Neural progenitor cell (in vitro differentiated cells): ENCODE measurements at places on chromosomes 2 and 18. TPM values are rescaled to one million over a fixed set of nuclear protein-coding genes. Genes with fewer than 3 reads are reported as not detected.

DNA sequence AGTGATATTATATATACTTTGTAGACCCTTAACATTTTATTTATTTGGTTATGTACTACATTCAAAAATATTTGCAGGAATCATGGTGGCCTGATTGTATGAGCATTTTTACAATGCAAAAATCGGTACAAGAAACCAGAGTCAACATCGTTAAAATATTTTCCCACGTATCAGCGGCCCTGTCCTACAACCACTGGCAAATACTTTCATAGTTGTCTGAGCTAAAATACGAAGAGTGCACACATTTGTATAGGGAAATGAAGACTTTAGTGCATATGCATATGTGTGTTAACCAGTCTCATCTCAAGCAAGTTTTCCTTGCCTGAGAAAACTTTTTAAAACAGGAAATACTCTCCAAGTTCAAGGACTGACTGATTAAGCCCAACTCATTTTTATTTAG, 35.9 kb downstream of the CCDC102B start:
- no peak overlapping the region for H3K27ac ChIP-seq
- no peaks in the 10 kb centered on the region for H3K27me3 ChIP-seq
- H3K36me3 ChIP-seq = no peaks in the 10 kb centered on the region
- DNase-seq = no peak

GRCh38 chr2:168661863-168662256, 140.6 kb upstream of the NOSTRIN start:
- H3K27ac ChIP-seq = no peak overlapping the region
- H3K4me1 ChIP-seq = peaks cover 50% of the 10 kb centered on the region
- H3K27me3 ChIP-seq = no peaks in the 10 kb centered on the region
- peak overlapping the region; percentile 9 for H3K4me3 ChIP-seq
- H3K36me3 ChIP-seq = no peaks in the 10 kb centered on the region

DNA sequence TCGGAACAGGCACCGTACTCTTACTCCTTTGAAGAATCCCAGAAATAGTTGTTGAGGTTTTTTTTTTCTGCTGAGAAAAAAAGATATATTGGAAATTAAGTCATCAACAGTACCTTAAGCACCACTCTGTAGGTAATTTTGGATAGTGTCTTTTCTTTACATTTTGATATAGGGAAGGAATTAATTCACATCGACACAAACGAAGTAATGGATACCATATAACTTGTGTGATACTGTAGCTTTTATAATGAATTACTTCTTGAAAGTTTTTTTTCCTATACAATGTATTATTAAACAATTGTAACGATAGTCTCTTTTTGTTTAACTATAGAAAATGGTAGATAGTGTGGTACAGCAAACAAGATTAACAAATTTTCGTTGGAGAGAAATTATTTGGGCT, 1.5 kb upstream of the IKZF2 start:
- DNase-seq = no peak
- peak overlapping the region; percentile 98 for H3K4me3 ChIP-seq
- no peaks in the 10 kb centered on the region for H3K36me3 ChIP-seq
- no peak overlapping the region for H3K27ac ChIP-seq
- peaks cover 33% of the 10 kb centered on the region for H3K4me1 ChIP-seq

DNA sequence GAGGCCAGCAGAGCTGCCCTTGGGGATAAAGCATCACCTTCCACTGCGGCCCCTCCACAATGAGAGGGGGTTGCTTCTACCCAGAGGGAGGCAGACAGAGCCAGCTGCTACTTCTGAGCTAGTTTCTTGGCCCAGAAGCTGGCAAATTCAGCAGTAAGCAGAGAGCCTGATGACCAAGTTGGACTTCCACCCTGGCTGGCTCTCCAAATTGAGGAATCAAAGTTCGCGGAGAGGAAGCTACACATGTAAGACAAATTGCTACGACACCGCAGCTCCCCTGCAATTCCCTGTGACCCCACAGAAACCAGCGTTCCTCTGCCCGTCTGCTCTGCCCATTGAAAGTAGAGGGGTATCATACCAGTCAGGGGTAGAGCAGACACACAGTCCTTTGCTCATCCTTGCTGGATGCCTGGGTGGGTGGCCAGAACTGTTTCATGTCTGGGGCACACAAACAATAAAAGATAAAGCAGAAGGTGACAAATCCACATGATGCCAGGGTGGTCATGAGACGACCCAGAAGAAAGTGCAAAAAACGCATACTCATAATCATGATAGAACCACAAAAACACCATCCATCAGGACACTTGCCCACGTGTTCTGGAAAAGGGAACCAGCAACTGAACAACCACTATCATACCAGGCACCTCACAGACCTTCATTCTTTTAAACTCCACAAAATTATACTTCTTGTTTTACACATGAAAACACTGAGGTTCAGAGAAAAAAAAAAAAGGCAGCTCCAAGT, 5.4 kb downstream of the TFCP2L1 start:
- H3K27ac ChIP-seq = no peak overlapping the region
- peaks cover 35% of the 10 kb centered on the region for H3K27me3 ChIP-seq
- no peak for DNase-seq
- H3K4me3 ChIP-seq = no peak overlapping the region

- H3K36me3 ChIP-seq = no peaks in the 10 kb centered on the region
Observed at GRCh38 chr2:133223226-133223625, 345.0 kb downstream of the NCKAP5 start.

DNA sequence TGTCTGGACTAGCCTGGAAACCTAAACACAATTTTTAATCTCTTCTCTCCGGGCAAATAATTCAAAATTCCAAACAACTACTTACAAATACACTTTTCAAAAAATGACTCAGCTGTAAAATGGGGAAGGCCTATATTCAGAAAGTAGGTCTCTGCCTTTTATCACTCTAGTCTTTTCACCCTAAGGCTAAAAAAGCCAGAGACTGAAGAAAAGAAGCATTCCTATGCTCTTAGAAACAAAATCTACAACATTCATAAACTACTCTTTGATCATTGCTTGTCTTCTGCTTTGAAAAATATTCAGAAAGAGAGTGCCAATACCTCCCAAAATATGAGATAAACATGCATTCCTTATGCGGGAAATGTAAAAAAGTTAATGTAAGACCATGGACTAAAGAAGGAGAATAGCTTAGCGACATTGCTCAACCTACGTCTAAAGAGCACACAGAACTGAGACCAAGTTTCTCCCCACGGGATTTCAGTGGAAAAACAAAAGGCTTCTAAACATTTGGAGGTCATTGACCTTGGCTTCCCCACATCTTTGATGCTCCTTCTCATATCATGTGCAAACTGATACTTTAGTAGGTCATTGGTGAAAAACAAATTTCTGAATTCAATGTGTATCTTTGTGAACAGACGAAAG, 74.4 kb upstream of the EPB41L3 start:
- no peaks in the 10 kb centered on the region for H3K4me1 ChIP-seq
- H3K36me3 ChIP-seq = no peaks in the 10 kb centered on the region
- no peak for DNase-seq
- H3K4me3 ChIP-seq = no peak overlapping the region

GRCh38 chr18:62741118-62741566, 25.8 kb downstream of the PHLPP1 start:
- peak overlapping the region; percentile 69 for H3K27ac ChIP-seq
- no peak for DNase-seq
- no peak overlapping the region for H3K4me3 ChIP-seq
- no peaks in the 10 kb centered on the region for H3K27me3 ChIP-seq
- peaks cover 52% of the 10 kb centered on the region for H3K4me1 ChIP-seq

- no peaks in the 10 kb centered on the region for H3K4me1 ChIP-seq
- DNase-seq = no peak
- no peak overlapping the region for H3K4me3 ChIP-seq
Observed at GRCh38 chr2:239110595-239111048, 262.7 kb downstream of the TWIST2 start.

GRCh38 chr2:52918551-52918950, 849.1 kb upstream of the CHAC2 start:
- H3K4me3 ChIP-seq = no peak overlapping the region
- no peaks in the 10 kb centered on the region for H3K4me1 ChIP-seq
- no peaks in the 10 kb centered on the region for H3K36me3 ChIP-seq
- no peaks in the 10 kb centered on the region for H3K27me3 ChIP-seq
- no peak overlapping the region for H3K27ac ChIP-seq
- no peak for DNase-seq

DNA sequence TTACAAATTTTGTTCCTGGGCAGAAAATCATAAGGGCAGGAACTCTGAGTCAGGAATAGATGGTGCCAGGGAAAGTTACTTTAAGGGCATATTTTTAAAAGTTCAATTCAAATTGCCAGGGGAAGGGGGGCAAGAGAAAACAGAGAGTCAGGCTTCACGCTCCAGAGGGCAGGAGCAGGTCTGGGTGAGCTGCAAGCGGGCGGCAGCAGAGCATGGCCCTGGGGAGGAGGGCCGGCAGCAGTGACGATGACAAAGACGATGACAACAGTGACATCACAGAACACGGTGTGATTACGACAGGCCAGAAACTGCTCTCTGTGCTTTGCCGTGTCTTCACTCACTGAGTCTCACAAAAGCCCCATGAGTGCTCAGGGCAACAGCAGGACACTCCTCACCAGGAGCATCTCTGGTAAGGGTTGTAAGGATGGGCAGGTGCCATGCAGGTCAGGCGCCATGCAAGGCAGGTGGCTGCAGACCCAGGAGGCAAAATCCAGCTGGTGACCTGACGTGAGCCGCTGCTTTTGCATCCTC, 23.3 kb downstream of the CHST10 start:
- DNase-seq = no peak
- no peak overlapping the region for H3K4me3 ChIP-seq
- no peaks in the 10 kb centered on the region for H3K27me3 ChIP-seq
- no peak overlapping the region for H3K27ac ChIP-seq

DNA sequence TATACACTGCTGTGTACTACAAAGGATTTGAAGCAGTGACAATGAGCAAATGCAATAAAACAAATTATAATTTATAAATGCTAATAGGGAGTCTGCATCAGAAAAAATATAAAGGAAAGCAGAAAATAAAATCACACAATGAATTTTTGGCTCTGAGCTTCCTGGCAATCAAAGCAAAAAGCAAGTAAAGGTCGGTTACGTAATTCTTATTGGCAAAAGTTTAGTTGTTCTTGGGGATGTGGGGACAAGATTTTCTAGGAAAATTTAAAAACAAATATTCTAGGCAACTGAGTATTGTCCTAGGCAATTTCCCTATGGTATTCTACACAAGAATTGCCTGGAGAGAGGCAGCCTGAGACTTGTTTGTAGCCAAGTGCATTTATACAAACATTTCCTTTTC, 1.8 kb downstream of the ORC2 start:
- H3K27me3 ChIP-seq = no peaks in the 10 kb centered on the region
- no peak overlapping the region for H3K27ac ChIP-seq
- no peak for DNase-seq

GRCh38 chr2:69618362-69618761, 25.2 kb downstream of the AAK1 start:
- H3K27me3 ChIP-seq = no peaks in the 10 kb centered on the region
- no peaks in the 10 kb centered on the region for H3K4me1 ChIP-seq
- H3K4me3 ChIP-seq = no peak overlapping the region
- no peak for DNase-seq

GRCh38 chr2:219944866-219945265, 317.4 kb downstream of the SLC4A3 start:
- no peak overlapping the region for H3K27ac ChIP-seq
- H3K4me1 ChIP-seq = no peaks in the 10 kb centered on the region
- no peaks in the 10 kb centered on the region for H3K36me3 ChIP-seq

GRCh38 chr2:217852555-217853211, 150.1 kb downstream of the TNS1 start:
- H3K4me3 ChIP-seq = no peak overlapping the region
- H3K27ac ChIP-seq = no peak overlapping the region
- H3K36me3 ChIP-seq = no peaks in the 10 kb centered on the region
- no peak for DNase-seq
- peaks cover 13% of the 10 kb centered on the region for H3K4me1 ChIP-seq

DNA sequence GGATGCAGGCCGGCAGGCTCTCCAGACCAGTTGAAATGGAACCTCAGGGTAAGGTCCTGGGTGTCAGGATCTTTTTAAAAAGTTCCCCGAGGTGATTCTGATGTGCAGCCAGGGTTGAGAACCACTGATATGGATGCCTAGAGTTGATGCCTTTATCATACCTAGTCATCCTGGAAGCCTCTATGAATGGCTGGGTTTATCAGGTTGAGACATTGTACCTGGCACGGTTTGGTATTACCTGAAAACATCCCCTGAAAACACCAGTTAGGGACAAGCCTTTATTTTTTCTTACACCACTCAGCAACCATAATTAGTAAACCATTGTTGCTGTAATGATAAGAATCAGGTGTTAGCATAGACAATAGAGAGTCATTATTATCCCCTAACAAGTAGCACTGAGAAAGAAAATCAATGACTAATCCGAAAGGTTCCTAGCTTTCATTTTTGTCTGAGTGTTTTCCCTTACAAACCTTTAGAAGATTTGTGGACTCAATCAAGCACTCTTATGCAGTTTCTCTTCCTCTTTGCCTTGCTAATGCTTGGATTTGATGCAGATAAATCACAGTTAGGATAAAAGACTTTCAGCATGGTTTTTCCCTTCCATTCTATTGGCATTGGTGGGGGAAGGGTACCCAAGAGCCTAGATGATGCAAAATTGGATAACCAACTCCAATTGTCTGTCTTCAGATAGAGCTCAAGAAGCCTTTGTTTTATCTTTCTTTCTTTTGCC, 116.5 kb upstream of the LYPD6 start:
- no peaks in the 10 kb centered on the region for H3K27me3 ChIP-seq
- no peak overlapping the region for H3K4me3 ChIP-seq
- no peaks in the 10 kb centered on the region for H3K36me3 ChIP-seq
- no peak overlapping the region for H3K27ac ChIP-seq
- peaks cover 6% of the 10 kb centered on the region for H3K4me1 ChIP-seq

DNA sequence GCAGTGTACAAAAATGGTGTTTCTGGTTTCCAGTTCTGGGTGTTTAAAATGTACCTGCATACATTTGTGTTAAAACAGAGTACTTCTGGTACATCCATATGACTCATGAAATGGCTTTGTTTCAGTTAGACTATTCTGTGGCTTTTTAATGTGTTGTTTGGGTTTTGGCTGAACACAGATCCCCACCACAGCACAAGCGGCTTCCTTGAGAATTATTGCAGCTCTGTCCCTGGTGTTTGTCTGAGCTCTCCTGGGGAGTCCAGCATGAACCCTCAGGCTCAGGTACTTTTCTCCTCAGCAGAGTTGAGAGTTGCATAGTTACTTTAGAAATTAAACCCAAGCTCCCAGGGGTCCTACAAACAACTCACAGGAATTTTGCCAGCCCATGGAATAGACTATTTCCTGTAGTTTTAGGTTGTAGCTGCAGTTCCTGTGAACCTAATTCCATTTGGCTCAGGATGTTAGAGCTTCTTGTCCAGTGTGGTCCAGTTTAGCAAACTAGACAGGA, 64.8 kb upstream of the EML6 start:
- no peak overlapping the region for H3K4me3 ChIP-seq
- no peak overlapping the region for H3K27ac ChIP-seq
- H3K4me1 ChIP-seq = no peaks in the 10 kb centered on the region
- H3K36me3 ChIP-seq = peaks cover 14% of the 10 kb centered on the region
- no peaks in the 10 kb centered on the region for H3K27me3 ChIP-seq

GRCh38 chr2:85257970-85258605, 69.7 kb downstream of the TGOLN2 start:
- H3K27me3 ChIP-seq = no peaks in the 10 kb centered on the region
- H3K36me3 ChIP-seq = no peaks in the 10 kb centered on the region
- peaks cover 72% of the 10 kb centered on the region for H3K4me1 ChIP-seq
- H3K4me3 ChIP-seq = no peak overlapping the region
- no peak for DNase-seq
- H3K27ac ChIP-seq = no peak overlapping the region

- no peak overlapping the region for H3K4me3 ChIP-seq
- no peak for DNase-seq
- peaks cover 12% of the 10 kb centered on the region for H3K4me1 ChIP-seq
- H3K27me3 ChIP-seq = no peaks in the 10 kb centered on the region
- no peak overlapping the region for H3K27ac ChIP-seq
Observed at GRCh38 chr2:142040556-142040955, 90.3 kb downstream of the LRP1B start.

Gene MOGAT1
- 0.62 and 2.0 TPM in 2 replicates for total RNA-seq

Gene EVX2
- total RNA-seq = not detected in 2 replicates

Gene REEP1
- 0.88 and 0.93 TPM in 2 replicates for total RNA-seq

Gene NT5DC4
- total RNA-seq = not detected in 2 replicates

Gene SULT1C2
- 0.28 and 1.6 TPM in 2 replicates for total RNA-seq

Gene SERPINB13
- not detected in 2 replicates for total RNA-seq

Gene STPG4
- not detected in 2 replicates for total RNA-seq
